ENCODE measurements at places on chromosomes 6 and 20. TPM values are rescaled to one million over a fixed set of nuclear protein-coding genes. Genes with fewer than 3 reads are reported as not detected.

- peak; percentile 70 for DNase-seq
Observed at GRCh38 chr6:35017411-35018181, 123.5 kb downstream of the TCP11 start.

GRCh38 chr6:152150196-152150595 is 342.7 kb downstream of the ESR1 start:
- DNase-seq: no peak

GRCh38 chr6:328924-329323 is 36.6 kb downstream of the DUSP22 start:
- no peak for DNase-seq

Gene CARMIL1
- 6.3 TPM for total RNA-seq

Gene PACSIN1
- total RNA-seq: not detected

Gene CASS4
- total RNA-seq: 11.4 TPM

DNA sequence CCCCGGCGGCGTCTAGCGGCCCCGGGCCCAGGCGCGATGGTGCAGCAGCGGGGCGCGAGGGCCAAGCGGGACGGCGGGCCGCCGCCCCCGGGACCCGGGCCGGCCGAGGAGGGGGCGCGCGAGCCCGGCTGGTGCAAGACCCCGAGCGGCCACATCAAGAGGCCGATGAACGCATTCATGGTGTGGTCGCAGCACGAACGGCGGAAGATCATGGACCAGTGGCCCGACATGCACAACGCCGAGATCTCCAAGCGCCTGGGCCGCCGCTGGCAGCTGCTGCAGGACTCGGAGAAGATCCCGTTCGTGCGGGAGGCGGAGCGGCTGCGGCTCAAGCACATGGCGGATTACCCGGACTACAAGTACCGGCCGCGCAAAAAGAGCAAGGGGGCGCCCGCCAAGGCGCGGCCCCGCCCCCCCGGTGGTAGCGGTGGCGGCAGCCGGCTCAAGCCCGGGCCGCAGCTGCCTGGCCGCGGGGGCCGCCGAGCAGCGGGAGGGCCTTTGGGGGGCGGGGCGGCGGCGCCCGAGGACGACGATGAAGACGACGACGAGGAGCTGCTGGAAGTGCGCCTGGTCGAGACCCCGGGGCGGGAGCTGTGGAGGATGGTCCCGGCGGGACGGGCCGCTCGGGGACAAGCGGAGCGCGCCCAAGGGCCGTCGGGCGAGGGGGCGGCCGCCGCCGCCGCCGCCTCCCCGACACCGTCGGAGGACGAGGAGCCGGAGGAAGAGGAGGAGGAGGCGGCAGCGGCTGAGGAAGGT is 715 bp downstream of the SOX12 start:
- DNase-seq: peak; percentile 84

Gene MACROD2
- total RNA-seq: 3.3 TPM
